ENCODE measurements at places on chromosomes 13 and 19.

- DNase-seq, result no peak
Observed at GRCh38 chr13:99425485-99426341, 75.6 kb upstream of the TM9SF2 start.

DNA sequence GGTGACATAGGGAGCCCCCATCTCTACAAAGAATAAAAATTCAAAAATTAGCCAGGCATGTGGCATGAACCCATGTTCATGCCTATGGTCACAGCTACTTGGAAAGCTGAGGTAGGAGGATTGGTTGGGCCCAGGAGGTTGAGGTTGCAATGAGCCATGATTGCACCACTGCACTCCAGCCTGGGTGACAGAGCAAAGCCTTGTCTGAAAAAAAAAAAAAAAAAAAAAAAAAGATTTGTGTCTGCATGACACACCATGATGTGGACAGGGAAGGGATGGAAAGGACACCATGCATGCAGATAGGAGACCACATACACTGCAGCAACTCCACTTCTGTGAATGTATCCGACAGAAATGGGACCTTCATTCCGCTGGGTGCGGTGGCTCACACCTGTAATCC is 34.0 kb upstream of the HOMER3 start:
- DNase-seq, result no peak

DNA sequence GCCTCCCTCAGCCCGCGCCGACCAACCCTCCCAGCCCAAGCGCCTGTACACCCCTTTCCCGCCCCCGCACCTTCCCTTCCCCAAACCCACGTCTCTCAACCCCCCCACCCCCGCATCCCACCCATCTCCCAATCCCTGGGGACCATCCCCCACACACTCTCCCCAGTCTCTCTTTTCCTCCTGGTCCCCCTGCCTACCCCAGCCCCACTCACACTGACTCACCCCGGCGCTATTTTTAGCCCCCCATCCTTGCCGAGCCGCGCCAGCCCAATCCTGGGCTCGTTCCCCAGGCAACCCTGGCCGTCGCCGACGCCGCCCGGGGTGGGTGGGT is 11.7 kb downstream of the CIC start:
- no peak for DNase-seq

DNA sequence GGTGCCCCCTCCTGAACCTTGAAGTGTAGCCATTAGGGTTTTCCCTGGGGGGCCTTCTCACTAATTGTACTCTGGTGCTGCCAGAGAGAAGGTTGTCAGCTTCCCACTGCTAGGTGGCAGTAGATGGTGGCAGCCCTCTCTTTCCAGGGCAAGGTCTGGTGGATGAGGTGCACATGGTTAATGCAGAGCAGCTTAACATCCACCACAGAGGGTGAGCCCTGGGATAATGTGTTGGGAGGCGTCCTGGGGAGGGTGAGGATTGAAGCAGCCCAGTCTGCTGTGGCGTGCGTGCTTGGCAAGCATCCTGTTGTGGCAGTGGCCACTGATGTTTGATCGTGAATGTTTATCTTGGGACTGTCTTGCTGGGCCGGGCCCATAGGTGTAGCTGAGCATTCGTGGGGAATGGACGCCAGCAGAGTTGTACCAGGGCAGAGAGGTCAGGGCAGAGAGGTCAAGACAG is 5.8 kb downstream of the EGLN2 start:
- DNase-seq, result no peak

- no peak for DNase-seq
Observed at GRCh38 chr13:63643543-63643942, 2227.9 kb upstream of the PCDH20 start.

- DNase-seq, result no peak
Observed at GRCh38 chr19:47267350-47267759, 7.3 kb upstream of the INAFM1 start.

DNA sequence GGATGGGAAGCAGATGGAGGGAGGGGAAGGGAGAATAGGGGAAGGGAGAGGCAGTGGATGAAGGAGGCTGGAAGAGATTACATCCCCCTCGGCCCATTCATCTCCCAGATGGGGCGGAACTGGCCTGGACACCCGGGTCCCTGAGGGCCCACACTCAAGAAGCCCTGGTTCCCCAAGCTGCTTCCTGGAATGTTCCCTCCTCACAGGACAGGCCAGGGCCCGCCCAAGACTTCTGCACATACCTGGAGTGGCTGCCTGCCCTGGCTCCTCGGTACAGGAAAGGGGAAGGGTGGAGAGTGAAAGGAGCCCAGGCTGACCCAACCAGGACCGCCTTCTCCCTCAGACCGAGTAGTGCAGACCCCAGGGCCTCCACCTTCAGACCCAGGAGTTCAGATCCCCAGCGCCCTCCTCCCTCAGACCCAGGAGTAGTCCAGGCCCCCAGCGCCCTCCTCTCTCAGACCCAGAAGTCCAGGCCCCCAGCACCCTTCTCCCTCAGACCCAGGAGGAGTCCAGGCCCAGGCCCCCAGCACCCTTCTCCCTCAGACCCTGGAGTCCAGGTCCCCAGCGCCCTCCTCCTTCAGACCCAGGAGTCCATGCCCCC is 489 bp downstream of the NTF4 start:
- DNase-seq, result no peak

DNA sequence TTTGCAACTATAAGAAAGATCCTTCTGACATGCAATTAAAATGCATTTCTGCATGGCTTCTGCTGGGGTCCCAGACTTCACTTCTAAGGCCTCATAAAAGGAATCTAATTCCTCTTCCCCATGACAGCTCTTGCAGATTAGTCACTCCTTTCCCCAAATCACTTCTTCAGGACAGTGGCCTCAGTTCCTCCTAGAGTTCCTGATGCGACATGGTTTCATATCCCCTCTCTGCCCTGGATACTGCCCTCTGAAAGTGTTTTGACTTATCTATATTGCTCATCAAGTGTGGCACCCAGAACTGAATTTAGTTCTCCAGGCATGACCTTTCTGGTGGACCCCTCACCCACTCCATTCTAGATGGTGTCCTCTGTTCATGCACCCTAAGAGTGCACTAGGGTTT is 238.1 kb downstream of the FOXO1 start:
- DNase-seq, result no peak

DNA sequence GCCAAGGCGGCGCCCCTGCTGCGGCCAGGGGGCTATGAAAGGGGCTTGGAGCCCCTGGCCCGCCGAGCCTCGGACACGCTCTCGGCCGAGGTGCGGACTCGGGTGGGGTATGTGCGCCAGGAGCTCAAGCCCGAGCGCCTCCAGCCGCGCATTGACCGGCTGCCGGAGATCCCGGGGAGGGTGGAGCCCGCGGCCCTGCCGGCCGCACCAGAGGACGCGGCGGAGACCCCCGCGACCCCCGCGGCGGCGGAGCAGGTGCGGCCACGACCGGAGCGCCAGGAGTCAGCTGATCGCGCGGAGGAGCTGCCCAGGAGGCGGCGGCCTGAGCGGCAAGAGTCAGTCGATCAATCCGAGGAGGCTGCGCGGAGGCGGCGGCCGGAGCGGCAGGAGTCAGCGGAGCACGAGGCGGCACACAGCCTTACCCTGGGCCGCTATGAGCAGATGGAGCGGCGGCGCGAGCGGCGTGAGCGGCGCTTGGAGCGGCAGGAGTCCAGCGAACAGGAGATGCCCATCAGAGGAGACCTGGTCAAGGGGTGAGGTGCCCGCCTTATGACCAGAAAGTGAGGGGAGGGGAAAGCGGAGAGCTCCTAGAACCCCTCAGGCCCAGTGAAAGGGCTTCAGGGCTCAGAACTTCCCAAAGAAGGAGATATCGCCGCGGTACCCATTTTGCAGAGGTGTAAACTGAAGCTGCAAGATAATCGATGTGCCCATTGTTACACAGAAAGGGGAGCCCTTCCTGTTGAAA is 8.8 kb upstream of the SHKBP1 start:
- DNase-seq, result no peak

GRCh38 chr13:106336668-106337067 is 198.8 kb downstream of the EFNB2 start:
- no peak for DNase-seq

GRCh38 chr19:38551450-38551813 is 66.3 kb downstream of the MAP4K1 start:
- DNase-seq, result no peak

GRCh38 chr19:4969772-4970531 is 1.0 kb downstream of the KDM4B start:
- no peak for DNase-seq

DNA sequence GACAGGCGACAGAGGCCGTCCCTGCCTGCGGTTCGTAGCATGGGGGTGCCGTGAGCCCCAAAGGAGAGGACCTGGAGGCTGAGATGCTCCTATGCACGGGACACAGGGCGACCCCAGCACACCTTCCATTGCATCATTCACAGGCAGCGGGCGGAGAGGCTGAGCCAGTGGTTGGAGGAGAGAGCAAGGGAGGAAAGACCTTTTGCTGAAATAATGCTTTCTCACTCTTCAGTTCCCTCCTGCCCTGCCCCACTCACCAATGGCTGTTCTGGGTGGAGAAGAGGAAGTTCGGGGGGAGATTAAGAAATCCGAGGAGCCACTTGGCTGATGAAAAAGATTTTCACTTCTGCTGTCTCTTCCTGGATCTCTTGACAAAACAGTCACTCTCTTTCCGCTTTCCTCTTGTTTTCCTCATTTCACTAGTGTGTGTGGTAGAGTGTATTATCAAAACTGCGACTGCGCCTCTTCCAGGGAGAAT is at the start of gene NLRP12:
NLRP12 (minus strand) TSS at position 181 of the 478 bp plus-strand sequence; CDS start at position 41, 140 bp downstream.
- DNase-seq, result no peak

DNA sequence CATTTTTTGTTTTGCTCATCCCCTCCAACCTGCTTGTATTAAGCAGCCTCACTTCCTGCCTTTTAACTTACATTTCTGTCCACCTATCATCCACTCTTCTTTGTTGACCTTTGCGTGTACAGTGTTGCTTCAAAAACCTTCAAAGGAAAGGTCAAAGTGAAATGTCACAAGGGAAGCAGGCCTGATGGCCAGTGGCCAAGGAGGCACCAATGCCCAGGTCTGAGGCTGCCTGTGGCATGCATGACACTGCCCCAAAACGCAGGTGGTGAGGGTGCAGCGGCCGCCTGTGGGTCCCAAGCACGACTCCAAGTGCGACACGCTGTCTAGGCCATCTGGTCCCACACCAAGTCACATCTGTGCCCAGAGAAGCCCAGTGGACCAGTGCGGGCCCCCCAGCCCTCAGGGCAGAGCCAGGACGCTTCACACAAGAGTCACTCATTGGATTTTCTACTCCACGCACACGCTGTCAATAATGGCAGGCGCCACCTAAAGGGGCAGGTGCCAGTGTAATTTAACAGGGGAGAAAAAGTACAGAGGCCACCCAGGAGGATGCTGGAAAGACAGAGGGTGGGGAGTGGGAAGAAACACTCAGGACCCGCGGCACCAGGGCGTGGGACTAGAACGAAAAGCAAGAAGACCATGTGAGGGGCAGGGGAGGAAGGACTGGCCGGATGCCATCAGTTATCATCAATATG is 23.5 kb downstream of the SLC7A1 start:
- no peak for DNase-seq

GRCh38 chr13:50123002-50123401 is 107.8 kb downstream of the KCNRG start:
- DNase-seq, result peak; percentile 11

DNA sequence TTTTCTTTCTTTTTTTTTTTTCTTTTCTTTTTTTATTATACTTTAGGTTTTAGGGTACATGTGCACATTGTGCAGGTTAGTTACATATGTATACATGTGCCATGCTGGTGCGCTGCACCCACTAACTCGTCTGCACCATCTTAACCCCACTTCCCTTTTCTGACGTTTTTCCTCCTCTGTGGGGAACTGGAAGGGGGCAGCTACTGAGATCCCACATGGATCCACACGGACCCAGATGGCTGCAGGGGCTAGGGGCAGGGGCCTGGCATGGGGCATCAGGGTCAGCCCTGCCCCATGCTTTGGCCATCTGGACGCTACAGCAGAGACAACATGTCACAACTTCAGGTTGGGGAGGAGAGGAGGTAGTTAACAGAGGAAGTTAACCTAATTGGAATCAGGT is 54.3 kb downstream of the RUBCNL start:
- DNase-seq, result no peak

DNA sequence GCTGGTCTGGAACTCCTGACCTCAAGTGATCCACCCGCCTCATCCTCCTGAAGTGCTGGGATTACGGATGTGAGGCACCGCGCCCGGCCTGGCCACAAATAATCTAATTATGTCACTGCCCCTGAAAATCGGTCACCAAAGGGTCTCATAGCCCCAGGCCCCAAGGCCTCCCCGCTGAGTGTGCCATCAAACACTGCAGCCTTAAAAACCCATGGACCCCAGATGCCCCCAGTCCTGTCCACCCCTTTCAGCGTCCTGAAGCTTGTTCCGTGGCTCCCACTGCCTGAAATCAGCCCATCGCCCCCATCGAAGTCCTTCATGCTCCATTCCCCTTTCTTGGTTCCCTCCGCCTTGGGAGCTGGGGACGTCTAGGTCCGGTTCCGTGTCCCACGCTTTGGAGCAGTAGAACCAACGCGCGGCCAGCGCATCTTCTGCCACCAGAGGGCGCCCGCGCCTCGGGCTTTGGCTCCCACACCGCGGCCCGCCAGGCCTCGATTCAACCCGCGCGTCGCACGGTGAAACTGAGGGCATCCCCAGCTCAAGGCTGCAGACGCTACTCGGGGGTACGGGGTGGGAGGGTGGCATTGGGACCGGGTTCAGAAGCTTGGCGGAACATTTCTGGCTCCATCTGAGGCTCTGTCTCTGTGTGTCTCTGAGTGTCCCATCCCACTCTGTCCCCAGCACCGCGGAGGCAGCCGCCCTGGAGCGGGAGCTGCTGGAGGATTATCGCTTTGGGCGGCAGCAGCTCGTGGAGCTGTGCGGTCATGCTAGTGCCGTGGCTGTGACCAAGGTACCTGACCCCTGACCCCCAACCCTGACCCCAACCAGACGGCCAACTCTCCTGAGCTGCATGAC is 3.5 kb downstream of the YJEFN3 start:
- DNase-seq, result peak; percentile 44

DNA sequence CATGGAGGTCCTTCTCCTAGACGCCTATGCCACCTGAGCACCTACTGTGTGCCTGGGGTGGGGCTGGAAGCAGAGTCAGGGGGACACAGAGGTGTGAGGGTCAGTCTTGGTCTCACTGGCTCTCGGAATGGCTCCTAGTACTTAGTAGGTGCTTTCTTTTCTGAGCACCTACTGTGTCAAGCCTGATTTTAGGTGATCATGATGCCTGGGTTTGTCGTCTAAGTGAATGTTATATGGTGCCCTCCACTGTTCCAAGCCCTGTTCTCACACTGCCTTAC is 20.0 kb downstream of the MYH14 start:
- DNase-seq, result no peak

DNA sequence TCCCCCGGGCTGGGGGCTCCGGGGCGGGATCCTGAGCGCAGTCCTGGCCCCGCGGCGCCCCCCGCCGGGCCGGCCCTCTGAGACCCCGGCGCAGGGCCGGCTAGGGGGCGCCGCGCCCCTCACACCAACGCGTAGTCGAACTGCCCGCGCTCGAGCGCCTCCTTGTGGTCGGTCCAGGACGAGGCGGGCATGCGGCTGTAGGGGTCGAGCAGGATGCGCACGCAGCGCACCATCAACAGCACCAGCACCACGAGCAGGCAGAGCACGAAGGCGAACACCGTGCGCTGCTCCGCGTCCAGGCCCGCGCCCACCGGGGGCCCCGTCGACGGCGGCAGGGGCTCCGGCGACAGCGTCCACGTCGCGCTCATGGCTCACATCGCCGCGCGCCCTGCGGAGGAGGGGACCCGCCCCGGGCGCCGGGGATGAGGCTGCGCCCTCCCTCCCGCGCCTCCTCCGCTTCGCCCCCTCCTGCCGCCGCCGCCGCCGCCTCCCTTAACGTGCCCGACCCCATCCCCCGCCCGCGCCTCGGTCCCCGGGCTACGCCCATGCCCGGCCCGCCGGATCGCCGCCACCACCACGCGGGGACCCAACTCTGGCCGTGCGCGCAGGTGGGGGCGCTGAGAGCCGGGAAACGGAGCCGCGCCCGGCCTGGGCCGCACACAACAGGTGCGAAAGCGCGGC is 624 bp downstream of the CTXN1 start:
- DNase-seq, result peak; percentile 70
